ENCODE measurements at places on chromosomes 1 and 21.
A peak's percentile ranks its signal among the peaks of the same experiment; 100 is the strongest.

DNA sequence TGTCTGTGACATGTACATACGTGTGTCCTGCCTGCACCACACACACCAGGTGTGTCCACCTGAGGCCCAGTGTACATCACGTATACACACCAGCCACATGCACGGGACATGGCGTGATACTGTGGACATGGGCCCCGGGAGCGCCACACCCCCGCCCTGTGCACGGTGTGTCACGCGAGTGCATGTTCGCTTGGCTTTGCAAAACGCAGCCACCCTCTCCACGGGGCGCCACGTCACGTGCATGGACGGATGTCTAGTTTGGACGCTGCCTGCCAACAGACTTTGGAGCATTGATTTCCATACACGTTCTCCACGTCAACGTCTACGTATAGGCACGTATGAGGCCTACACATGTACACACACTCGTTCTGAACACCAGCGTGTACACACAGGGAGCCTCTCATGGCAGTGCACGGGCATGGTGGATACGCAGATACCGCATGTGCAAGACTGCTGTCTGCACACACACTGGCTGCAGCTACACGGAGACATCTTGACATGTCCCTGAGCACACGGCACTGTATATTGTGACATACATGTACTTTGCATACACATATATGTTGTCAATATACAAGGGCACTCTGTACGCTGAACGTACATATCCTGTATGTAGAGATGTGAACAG lies 2.7 kb downstream of the TMEM240 start:
- no peak for DNase-seq

DNA sequence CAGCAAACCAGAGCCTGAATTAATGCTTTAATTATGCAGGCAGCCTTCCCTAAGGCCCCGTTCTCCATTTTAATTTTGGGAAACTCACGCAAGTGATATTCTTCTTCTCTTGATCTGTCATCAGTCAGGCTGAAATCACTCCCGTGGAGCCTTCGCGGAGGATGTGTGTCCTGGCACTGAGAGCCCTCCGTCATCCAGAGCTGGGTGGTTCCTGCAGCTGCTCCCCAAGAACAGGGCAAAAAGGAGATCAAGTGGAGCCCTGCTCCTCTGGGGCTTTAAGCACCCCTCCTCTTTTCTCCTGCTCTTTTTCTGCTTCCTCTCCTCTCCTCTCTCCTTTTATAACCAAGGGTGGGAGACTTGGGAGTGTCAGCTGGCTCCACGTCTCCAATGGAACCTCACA lies 133.2 kb upstream of the CACNA1E start:
- DNase-seq = no peak

DNA sequence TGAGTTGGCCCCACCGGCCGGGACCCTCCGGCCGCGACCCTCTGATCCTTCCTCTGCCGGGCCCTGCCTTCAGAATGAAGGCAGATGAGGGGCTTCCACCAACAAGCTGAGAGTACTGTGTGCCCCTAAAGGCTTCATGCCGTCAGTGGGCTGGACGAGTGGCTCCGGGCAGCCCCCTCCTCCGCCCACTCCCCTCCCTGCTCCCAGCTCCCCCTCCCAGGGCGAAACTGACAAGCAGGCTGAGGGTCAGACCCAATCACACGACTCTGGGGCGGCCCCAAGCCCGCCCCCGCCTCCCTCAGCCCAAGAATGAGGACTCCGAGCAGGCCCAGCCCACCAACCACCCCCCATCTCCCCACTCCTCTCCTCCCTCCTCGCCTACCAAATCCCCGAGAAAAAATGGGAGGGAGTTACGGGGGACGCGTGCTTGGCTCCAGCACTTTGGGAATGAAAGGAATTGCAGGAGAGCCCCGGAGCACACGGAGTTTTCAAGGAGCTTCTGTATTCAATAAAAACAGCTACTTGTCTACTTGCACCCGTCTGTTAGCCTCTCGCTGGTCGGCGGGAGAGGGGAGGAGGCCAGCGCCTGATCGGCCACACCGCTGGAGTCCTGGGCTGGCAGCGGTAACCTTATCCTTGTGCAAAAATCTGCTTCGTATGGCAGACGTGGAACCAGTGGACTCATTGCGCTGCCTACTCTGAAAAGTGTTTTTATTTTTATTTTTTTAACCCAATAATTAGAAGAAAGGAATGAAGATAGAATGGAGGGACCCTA lies at the start of gene COL11A1:
Gene COL11A1, minus strand, starts transcription at position 147 of the 775 bp plus-strand sequence. CDS start 344 bp downstream, outside the sequence.
- no peak for DNase-seq

DNA sequence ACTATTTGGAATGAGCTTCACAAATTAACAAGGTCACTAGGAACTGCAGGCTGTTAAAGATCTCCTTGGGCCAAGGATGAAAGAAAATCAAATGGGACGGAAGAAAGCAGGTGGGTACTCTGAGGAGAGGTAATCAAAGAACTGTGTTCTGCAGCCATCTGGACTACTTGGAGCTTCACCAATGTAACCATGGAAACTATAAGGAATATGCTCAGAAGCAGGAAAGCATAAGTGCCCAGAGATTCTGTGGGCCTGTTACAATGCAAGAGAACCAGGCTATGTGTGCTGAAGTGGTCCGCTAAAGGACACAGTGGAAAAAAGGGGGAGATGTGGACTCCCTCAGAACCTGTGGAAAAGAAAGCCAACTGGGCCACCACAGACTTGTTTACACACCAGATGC lies 238.5 kb downstream of the PTGER3 start:
- DNase-seq = no peak

DNA sequence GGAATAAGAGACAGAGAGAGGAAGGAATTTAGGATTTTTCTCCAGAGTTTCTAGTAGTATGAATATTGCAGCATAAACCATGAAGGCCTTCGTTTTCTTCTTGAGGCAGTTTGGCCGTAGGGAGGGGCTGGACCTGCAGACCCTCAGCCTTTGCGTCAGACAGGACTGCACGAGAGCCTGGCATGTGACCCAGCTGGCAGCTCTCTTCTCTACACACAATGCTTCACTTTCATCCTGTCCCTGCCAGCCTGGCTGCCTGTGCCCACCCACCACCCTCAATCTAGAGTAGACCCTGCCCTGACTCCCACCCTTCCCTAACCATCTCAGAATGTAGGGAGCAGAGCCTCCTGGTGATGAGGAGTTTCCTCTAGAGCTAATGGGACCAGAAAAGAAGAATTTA lies 1.6 kb downstream of the CA14 start:
- no peak for DNase-seq

DNA sequence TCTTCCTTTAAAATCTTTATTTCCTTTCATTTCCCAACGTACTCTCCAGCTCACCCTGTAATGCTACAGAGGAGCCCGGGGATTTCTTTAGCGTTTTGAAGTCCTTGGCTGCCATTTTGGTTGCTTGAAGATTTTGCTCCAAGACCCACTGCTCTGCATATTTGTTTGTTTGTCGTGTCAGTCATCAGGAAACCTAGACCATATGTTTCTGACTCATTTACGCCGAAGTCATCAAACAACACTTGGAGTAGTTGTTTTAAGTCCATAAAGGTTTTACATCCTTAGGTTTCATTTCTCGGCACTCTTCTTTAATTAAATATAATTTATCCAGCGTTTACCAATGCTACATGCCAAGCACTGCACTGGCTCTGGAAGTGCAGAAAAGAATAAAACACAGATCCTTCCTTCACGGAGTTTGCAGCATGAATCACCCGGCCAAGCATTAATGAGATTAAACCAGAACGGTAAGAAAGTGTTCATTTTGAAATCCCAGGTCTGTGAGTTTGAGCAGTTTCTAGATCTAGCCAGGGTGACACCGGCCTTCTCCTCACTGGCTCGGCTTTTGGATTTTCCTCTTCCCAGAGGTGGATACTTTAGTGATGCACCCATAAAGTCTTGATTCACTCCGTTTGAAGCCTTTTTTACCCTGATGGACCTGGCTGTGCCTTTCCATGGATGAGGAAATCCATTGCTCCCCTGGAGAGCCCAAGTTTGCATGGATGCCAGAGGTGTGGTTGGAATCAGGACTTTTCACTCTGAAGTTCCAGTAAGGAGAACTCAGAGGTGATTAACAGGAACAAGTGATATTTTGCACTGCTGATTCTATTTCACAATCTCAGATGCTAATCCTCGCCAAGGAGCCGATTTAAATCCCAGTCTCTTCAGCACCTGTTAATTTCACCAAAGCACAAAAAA lies 109.3 kb downstream of the KAZN start:
- DNase-seq = no peak

DNA sequence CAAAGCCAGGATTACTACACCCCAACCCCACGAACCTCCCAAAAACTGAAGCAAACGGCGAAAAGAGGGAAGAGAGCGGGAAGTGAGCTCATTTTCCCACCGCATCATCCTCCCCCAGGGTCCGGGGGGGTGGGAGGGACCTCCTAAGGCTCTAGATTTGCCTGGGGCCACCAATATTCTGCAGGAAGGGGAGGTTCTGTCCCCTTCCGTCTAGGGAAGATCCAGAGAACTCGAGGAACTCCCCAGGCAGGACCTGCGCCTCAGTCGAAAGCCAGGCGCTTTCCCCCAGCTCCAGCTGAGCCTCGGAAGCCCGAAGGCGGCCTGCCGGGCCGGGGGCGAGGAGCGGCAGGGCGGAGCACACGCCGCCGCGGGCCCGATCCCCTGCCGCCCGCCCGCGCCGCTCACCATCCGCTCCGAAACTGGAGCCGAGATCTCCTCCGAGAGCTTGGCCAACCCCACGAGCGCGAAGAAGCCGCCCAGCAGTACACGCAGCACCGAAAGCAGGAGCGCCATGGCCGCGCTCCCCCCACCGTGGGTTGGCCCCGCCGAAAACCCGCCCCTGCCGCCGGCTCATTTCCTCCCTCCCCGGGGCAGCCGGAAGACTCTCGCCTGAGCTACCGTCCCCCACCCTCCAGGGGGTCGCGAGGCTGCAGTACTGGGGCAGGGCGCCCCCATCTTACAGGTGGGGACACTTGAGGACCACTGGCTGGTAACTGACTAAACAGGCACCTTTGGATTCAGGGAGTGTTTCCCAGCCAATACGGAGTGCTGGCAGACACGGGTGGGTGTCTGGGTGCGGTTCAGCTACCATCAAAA lies at the start of gene TMEM35B:
Gene TMEM35B, minus strand, starts transcription at position 555 of the 816 bp plus-strand sequence. Its CDS starts 42 bp downstream, at position 513.
- DNase-seq = peak; percentile 42

GRCh38 chr1:56050911-56051310 lies 528.5 kb downstream of the PLPP3 start:
- no peak for DNase-seq

GRCh38 chr21:33890187-33890586 lies 25.4 kb downstream of the ATP5PO start:
- no peak for DNase-seq

- no peak for DNase-seq
Measured at GRCh38 chr1:221648201-221648600, 93.7 kb downstream of the DUSP10 start.

DNA sequence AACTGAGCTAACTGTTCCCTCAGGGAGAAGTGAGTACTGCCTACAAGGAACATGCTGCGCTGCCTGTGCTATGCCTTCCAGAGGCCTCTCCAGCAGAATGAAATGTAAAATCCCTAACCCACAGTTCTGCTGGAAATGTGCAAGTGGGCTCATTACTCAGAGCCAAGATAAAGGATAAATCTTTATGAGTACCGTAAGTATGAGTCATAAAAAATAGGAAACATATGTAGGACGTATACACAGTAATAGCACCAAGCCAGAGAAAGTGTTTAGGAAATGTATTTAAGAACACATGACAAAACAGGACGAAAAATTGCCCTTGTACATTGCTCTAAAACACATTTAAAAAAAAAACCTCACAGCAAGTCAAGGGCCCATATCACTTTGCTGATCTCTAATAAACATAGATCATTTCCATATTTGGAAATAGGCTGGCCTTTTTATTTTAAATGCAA lies 104.6 kb downstream of the TGFBR3 start:
- no peak for DNase-seq

DNA sequence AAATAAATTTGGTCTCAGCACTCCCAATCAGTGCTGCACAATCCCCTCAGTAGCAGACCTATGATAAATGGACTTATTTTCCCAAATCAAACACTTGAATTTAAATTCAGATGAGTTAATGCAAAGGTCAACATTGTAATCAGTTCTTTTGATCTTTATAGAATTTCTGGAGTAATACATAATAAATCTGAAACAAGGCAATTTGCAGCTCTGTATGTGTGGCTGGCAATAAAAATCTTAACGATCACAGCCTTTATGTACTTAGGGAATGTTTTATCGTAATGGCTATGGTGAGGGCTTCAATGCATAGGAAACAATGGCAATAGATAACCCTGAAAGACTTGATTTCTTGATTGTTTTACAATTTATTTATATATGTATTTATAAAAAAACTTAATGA lies 91.4 kb downstream of the GPATCH2 start:
- no peak for DNase-seq

DNA sequence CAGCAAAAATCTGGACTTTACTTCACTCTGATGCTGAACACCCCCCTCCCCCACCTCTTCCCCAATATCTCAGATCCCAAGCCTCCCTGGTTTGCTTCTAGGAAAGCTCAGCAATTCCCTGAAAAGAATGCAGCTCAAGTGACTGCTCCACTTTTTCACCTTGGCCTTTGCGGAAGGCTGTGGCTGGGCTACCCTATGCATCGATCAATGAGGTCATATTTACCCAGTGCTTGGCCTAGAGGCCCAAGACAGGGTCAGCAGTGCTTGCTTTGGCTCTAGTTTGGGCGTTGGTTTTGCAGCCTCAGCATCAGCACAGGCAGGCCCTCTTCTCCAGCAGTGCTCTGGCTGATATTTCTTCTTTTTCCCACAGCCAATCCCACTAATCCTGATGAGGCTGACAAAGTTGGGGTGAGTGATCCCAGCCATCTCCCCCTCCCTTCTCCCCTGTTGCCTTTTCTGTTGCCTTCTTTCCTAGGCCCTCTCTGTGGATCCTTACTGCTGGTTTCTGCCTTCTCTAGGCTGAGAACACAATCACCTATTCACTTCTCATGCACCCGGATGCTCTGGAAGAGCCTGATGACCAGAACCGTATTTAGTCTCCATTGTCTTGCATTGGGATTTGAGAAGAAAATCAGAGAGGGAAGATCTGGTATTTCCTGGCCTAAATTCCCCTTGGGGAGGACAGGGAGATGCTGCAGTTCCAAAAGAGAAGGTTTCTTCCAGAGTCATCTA lies 14.2 kb downstream of the FCGR2B start:
- DNase-seq = no peak

GRCh38 chr1:5250336-5250735 lies 595.9 kb downstream of the AJAP1 start:
- no peak for DNase-seq

DNA sequence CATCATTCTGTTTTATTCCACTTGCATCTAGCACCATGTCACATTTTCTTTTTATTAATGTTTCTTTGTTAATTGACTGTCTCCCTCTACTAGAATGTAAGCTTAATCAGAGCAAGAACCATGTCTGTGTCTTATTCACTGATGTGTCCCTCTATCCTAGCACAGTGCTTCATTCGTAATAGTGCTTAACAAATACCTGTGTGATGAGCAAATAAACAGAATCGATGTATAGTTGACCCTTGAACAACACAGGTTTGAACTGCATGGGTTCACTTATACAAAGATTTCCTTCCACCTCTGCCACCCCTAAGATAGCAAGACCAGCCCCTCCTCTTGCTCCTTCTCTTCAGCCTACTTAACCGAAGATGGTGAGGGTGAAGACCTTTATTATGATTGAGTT lies 42.9 kb upstream of the MAN1A2 start:
- no peak for DNase-seq

DNA sequence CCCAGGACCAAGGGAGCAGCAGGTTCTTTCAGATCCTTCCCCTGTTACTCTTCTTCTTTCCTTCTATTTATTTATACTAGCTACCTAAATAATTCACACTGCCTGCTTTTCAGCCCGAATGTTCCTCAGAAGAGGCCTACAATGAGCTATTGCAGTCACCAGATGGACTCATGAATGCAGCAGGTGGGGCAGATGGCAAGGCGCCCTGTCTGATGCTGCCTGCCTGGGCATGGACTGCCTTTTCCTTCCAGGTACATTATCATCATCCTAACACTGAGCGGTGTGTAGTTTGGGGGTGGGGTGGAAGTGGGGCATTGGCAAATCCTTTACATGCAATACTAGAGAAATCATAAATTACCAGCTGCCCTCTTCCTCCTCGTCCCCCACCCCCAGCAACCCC lies 17.6 kb downstream of the ESRRG start:
- no peak for DNase-seq

Data from activated CD8-positive, alpha-beta memory T cell treated with anti-CD3 and anti-CD28 coated beads for 1 hour (primary cell).